Stomach (tissue), 19 donors: ENCODE measurements at places on chromosomes 12 and 14. TPM values are rescaled to one million over a fixed set of nuclear protein-coding genes. Genes with fewer than 3 reads are reported as not detected.
A peak's percentile ranks its signal among the peaks of the same experiment; 100 is the strongest.

GRCh38 chr12:31018106-31018789 lies 55.4 kb upstream of the DDX11 start:
- DNase-seq: no peak

GRCh38 chr12:12436831-12437345 lies 80.0 kb downstream of the BORCS5 start:
- no peak for DNase-seq

DNA sequence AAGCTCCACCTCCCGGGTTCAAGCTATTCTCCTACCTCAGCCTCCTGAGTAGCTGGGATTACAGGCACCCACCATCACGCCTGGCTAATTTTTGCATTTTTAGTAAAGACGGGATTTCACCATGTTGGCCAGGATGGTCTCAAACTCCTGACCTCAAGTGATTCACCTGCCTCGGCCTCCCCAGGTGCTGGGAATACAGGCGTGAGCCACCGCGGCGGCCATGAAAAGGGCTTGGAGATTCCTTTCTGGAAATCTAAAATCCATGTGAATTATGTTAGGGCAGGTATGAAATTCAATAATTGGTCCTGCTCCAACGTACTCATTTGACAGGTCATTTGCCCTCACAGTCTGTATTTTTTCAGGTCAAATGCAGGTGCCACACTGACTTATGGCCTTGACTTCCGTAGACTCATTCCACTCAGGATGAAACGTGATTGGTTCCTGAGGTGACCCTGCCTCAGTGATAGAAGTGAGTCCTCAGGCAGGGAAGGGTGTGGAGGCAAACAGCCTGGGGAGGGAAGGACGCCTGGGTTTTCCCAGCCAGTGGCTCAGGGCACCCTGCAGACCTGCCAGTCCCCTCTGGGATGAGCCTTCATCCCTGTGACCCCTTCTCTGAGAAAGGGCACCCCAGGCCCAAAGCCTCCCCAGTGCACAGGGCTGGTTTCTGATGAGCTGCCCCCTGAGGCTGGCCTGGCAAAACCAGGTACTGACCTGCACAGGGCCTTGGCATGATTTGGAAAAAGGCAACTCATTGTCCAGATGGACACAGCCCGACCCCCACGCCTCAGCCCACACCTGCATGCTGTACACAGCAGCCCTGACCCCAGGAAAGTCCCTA lies 48.7 kb downstream of the PSMA6 start:
- no peak for DNase-seq

DNA sequence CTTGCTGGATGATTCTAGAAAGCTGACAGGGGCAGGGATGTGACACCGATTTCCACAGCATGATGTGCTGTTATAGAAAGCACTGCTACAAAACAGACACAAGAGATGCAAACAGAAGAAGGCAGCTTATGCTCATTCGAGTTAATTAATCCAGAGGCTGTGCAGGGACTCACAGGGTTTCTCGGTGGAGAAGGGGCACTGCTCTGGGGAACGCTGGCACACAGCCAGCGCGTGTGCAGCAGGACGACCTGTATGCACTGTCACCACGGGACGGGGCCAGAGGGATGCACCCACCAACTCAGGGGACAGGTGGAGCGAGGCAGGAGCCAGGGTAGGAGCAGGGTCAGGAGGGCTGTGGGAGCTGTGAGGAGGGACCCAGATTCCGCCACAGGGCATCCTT lies 143.5 kb downstream of the RIMBP2 start:
- peak; percentile 15 for DNase-seq

- DNase-seq: peak; percentile 10
These were observed 183.0 kb downstream of the ERC1 start for GRCh38 chr12:1173781-1174617.

DNA sequence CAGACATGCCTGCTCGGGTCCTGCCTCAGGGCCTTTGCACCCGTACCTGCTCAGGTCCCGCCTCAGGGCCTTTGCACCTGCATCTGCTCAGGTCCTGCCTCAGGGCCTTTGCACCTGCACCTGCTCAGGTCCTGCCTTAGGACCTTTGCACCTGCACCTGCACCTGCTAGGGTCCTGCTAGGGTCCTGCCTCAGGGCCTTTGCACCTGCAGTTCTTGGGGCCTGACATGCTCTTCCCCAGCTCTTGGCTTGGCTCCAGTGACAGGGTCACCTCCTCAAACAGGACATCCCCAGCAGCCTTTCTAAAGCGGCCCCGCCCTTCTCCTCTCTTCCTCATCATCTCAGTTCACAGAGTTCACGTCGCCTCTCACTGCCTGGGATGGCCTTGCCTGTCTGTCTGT lies 54.9 kb upstream of the NCOR2 start:
- DNase-seq: no peak

- peak; percentile 35 for DNase-seq
These were observed 707 bp downstream of the G2E3 start for GRCh38 chr14:30559638-30560091.

- no peak for DNase-seq
These were observed 33.7 kb downstream of the SLC24A4 start for GRCh38 chr14:92356677-92357076.

DNA sequence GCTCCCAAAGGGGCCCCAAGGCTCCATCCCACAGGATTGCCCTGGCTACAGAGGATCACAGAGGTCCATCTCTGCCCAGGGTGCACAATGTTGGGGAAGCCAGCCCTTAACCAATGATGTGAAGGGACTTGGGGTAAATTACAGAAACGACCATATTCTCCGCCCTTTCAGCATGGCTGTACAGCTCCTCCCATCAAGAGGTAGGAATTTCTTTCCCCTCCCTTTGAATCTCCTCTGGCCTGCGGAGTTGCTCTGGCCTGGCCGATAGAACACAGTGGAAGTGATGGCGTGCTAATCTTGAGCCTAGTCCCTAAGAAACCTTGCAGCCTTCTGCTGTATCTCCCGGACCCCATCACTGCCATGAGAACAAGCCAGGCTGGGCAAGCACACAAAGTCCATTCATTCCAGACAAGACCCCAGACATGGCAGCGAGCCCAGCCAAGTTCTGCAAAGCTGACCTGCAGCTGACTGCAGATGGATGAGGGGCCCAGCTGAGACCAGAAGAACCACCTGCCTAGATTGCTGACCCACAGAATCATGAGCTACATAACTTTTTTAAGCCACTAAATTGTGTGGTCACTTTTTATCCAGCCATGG lies 6.9 kb upstream of the IFI27 start:
- DNase-seq: peak; percentile 50

GRCh38 chr12:46343118-46343852 lies 29.3 kb downstream of the SLC38A2 start:
- peak; percentile 27 for DNase-seq

DNA sequence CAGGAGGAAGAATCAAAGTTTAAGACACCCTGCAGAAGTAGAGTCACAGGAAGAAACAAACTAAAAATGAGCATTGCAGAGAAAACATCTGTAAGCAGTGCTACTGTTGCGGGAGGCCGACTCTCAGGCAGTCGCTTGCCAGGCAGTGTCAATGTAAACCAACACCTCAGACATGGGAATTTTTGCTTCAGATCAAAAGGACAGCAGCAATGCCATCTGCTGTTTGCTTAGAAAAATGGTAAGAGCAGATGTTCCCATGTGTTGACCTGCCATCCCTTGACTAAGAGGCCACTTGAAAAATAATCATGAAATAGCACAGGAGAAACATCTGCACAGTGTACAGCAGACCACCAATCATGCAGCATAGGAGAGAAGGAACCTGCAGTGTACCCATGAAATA lies 196.6 kb downstream of the SLC25A21 start:
- DNase-seq: peak; percentile 6

- no peak for DNase-seq
These were observed 54.4 kb upstream of the MED13L start for GRCh38 chr12:116331876-116332275.

- DNase-seq: no peak
These were observed 167.3 kb upstream of the RTL1 start for GRCh38 chr14:101070540-101071492.

- DNase-seq: peak; percentile 8
These were observed 56.9 kb upstream of the TCL1A start for GRCh38 chr14:95770777-95771176.

DNA sequence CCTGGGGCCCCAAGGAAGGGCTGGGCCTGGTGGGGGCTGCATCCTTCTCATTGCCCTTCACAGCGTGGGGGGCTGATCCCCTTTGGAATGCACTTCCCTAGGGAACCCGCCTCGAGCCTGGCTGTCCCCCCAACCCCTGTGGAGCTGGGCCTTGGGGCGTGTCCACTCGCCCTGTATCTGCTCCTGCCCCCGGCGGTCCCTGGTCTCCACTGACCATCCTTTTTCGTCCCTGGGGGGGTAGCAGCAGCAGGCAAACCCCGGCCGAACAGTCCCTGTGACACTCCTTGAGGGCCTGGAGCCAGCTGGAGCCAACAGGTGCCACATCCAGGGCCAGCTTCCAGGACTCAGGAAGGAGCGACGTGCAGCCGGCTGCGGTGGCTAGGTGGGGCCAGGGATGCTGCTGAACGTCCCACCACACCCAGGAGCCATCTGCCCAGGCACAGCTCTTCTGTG lies 9.4 kb upstream of the GPR132 start:
- DNase-seq: peak; percentile 39

DNA sequence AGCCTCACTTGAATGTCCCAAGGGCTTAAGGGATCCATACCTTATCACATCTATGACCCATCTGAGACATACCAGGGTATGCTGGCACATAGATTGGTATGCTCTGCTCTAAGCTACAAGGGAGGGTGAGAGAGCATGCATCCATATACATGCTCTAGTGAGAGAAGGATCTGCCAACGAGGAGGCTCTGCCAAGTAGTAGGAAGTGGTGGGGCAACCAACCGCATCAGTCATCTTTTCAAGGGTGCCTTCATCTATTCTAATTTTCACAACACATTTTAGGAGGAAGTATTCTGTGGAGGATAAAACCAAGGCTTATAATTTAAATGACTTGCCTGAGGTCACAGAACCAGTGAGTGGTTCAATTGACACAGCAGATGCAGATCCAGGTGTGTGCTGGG lies 6.6 kb upstream of the PPM1A start:
- DNase-seq: no peak

- DNase-seq: no peak
These were observed 102.2 kb downstream of the SNAPC1 start for GRCh38 chr14:61864329-61864898.

DNA sequence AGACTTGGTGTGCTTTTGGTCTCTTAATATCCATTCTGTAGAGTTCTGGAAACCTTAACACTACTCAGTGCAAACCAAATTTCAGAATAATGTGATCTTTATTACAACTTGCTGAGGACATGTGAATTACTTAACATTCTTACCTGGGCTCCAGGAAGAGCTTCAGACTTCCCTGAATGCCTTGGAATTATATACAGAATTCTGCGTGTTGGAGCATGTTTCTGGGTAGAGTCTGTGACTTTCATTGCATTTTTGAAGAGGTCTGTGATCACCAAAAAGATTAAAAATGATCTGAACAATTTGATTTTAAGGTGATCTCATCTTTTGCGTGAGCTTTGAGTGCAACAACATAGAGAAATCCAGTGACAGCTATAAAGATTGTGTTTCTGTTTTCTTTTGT lies 35.4 kb downstream of the ZDHHC17 start:
- no peak for DNase-seq

- peak; percentile 5 for DNase-seq
These were observed 1.2 kb downstream of the ZNF410 start for GRCh38 chr14:73887694-73888459.

DNA sequence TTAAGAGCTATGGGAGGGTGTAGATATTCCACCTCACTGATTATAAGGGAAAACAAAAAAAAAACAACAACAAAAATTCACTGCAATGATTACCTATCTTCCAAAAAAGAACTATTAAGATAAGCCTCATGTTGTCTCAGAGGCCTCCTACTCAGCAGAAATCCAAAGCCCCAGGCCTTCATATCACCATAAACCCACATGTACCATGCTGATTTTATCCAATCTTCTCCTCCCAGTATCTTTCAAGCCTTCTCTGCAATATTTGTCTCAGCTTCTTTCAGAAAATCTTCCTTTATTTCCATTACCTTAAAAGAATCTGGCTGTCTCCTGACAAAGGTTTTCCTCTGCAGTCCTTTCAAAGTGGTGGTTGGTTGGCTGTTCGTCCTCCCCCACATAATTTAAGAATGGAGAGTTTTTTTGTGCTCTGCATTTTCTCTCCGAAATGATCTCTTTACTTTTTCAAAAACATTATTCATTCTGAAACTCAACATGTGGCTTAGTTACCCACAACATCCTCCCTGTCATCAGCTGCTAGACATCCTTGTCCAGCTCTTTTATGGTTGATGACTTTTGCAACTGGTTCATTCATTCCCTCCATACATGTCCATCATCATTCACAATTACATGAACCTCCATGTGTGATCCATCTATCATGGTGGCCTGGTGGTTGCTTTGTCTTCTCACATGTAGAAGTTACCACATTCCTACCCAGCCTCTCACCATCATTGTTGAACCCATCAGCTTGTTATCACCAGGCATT lies 2.9 kb upstream of the EPYC start:
- no peak for DNase-seq

DNA sequence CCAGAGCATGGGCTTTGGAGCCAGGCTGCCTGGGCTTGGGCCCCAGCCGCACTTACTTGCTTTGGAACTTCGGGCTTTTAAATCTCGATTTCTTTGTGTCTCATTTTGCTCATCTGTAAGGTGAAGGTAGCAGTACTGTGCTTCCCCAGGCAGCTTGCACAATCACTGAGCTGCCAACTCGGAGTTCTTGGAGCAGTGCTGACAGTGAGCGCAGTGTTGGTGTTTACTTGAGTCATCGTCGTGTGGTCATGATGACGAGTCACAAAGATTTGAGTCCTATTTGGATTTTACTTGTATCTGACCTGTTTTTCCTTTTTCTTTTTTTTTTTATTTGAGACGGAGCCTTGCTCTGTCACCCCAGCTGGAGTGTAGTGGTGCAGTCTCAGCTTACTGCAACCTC lies 31.3 kb upstream of the ATF1 start:
- DNase-seq: no peak

Gene ARHGEF25
- total RNA-seq: 29.0 TPM

Gene RPL10L
- 41.7 TPM for total RNA-seq

Gene TNFRSF1A
- 168 TPM for total RNA-seq

Gene SDR9C7
- not detected for total RNA-seq

Gene TMEM233
- total RNA-seq: not detected

Gene NPAS3
- total RNA-seq: 3.5 TPM

Gene CLEC7A
- total RNA-seq: 20.1 TPM

Gene ALX1
- not detected for total RNA-seq

Gene A2M
- 162 TPM for total RNA-seq

Gene RASSF8
- 18.7 TPM for total RNA-seq

Gene ACOT6
- total RNA-seq: not detected

Gene SPIC
- not detected for total RNA-seq

Gene DPF3
- 4.2 TPM for total RNA-seq

Gene KLRB1
- total RNA-seq: not detected

Gene GARIN6
- not detected for total RNA-seq

Gene FUT8
- 111 TPM for total RNA-seq
